ENCODE measurements at places on chromosomes 7 and 10. TPM values are rescaled to one million over a fixed set of nuclear protein-coding genes. Genes with fewer than 3 reads are reported as not detected.

FGFBP3 gene
- total RNA-seq = 0.16 TPM

OR6V1 gene
- total RNA-seq = not detected

TMEM229A gene
- total RNA-seq = not detected

ADIRF gene
- total RNA-seq = 28.5 TPM

TMEM213 gene
- total RNA-seq = not detected

ZC3HAV1 gene
- total RNA-seq = 29.6 TPM

All from bladder microvascular endothelial cell (primary cell).